Activated naive CD4-positive, alpha-beta T cell (primary cell): ENCODE measurements at places on chromosomes 11 and 22.

DNA sequence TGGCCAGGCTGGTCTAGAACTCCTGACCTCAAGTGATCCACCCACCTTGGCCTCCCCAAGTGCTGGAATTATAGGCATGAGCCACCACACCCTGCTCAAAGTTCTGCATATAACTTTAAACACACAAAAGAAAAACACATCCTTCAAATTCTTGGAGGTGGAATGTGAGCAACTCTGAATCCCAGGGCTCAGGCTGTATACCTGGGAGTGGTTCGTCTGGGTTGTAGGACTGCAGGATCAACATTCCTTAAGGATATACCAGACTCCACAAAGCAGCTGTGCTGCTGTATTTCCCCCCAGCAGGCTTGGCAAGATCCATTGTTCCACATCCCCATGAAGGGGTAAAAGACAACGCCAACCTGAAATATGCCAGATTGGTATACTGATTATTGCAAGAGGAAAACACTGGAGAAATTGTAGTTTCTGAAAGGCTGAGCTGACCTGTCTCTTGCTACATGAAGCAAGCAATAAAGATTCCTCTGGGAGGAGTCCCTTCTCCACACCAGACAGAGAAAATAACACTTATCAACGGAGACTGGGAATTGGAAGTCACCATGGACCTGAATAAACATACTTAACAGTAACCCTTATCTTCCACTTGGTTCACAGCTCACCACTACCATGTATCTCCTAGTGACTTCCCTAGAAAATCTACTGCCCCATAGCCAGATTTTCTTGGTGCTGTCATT is 12.2 kb upstream of the RPS3 start:
- DNase-seq = no peak

DNA sequence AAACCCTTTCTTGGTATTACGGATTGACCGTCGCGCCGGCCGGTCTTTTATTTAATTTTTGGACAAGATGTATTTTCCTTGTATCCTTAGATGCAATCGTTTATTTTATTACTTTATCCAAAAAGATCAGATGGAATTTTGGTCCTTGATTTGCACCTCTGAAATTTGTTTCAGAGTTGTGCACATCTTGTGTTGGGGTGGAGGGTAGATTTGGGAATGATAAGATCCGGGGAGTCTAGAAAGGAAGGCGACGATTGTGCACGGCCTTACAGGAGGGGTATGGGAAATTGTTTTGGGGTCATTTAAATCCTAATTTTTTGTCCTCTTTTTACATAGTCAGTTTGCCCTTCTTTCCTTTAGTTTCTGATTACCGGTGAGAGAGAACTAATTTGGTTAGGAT is 1.4 kb downstream of the KDM2A start:
- no peak for DNase-seq

- no peak for DNase-seq
Observed at GRCh38 chr11:1856306-1857005, 3.6 kb downstream of the LSP1 start.

- no peak for DNase-seq
Observed at GRCh38 chr11:65648997-65649493, 11.1 kb downstream of the SIPA1 start.

- no peak for DNase-seq
Observed at GRCh38 chr22:32794449-32795213, 6.9 kb upstream of the TIMP3 start.

DNA sequence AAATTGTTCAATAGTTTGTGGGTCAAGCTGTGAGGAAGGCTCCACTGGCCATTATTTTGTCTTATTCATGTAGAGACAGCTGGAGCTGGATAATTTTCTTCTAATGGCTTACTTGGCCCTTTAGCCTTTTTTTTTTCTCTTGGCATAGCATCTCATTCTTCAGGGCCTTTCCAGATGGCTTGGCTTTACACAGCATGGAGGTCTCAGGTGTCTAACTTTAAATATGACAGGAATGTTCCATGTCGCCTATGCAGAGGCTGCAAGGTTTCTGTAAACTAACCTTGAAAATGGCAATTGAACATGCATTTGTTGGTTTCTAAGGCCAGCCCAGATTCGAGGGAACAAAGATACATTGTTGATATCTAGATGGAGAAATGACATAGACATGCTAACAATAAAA is 247.9 kb upstream of the CNTN5 start:
- no peak for DNase-seq

DNA sequence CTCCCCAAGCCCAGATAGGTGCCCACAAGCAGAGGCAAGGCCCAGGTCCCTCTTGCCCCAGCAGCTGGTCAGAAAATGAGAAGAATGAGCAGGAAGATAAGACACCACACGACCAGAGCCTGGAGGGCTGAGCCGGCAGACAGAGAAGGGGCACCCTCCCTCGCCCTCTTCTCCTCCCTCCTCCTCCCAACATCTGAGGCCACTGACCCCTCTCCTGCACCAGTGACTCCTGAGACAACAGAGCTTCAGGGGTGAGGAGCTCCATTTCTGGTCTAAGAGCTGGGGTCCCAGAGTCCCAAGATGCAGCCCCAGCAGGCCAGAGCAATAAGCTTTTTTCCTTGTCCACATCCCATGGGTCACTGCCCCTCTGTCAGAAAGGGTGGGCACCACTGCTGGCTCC is 159.2 kb downstream of the TRIM29 start:
- no peak for DNase-seq

- DNase-seq = no peak
Observed at GRCh38 chr11:94972700-94973098, 657 bp downstream of the CWC15 start.

DNA sequence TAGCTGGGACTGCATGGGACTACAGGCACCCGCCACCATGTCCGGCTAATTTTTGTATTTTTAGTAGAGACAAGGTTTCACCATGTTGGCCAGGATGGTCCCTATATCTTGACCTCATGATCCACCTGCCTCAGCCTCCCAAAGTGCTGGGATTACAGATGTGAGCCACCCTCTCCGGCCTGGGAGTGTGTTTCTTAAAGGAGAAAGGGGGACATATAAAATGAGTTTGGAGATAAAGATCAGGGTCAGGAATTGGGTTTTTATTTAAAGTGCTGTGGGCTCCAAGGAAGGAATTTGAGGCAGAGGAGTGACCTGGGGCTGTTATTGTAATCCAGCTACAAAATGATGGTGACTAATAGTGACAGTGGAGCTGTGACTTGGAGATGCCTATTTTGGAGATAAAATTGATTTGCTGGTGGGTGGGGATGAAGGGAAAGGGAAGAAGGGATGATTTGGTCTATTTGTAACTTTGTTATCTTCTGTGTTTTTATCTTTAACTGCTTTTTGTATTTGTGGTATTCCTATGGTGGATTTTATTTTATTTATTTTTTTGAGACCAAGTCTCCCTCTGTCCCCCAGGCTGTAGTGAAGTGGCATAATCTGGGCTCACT is 5.0 kb downstream of the CRKL start:
- no peak for DNase-seq

DNA sequence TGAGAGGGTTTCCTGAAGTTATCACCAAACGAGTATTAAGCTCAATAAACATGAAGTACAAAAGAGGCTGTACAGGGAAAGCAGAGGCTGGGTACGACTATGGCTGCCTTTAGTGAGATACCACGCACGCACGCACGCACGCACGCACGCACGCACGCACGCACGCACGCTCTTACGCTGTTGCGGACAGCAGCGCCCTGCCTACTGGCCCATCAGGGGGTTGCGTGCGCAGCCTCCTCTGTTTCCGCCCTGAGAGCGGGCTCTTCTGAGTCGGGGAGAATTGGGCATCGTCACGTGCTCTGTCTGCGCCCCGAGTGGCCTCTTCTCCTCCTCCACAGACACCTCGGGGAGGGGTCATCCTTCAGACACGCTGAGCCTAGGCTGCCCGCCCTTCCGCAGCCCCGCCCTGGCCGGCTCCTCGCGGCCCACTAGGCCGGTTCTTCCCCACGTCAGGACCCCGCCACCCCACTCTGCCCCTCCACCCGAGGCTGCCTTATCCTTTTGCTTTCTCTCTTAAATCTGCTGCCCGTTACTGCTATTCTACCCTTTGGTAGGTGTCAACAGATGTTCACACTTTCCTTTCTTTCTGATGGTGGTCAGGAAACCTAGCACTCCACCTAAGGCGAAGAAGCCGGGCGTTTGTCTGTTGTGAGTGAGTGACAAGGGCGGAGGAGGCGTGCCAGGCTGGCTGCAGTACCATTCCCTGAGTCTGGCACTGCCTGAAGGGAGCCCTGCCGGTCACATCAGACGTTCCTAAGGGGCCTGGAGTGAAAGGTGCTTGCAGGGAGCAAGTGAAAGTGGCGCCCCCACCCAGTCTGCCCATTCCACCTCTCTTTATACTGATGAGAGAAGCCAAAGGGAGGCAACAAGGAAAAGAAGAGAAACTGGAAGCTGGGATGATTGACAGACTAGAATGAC is 300.4 kb upstream of the B3GAT1 start:
- no peak for DNase-seq
